Stimulated activated CD4-positive, alpha-beta T cell treated with anti-CD3 and anti-CD28 coated beads, Interleukin-12 subunit alpha, Interleukin-12 subunit beta, amount 100 ng/mL, for 4 hours (primary cell): ENCODE measurements at places on chromosomes 5 and 9.

GRCh38 chr9:93468763-93469456 is 15.5 kb upstream of the FAM120AOS start:
- DNase-seq: no peak

GRCh38 chr5:93189707-93190120 is 391.3 kb downstream of the NR2F1-AS1 start:
- no peak for DNase-seq

- DNase-seq: no peak
Measured at GRCh38 chr5:17992291-17992690, 358.0 kb downstream of the TAF11L14 start.

DNA sequence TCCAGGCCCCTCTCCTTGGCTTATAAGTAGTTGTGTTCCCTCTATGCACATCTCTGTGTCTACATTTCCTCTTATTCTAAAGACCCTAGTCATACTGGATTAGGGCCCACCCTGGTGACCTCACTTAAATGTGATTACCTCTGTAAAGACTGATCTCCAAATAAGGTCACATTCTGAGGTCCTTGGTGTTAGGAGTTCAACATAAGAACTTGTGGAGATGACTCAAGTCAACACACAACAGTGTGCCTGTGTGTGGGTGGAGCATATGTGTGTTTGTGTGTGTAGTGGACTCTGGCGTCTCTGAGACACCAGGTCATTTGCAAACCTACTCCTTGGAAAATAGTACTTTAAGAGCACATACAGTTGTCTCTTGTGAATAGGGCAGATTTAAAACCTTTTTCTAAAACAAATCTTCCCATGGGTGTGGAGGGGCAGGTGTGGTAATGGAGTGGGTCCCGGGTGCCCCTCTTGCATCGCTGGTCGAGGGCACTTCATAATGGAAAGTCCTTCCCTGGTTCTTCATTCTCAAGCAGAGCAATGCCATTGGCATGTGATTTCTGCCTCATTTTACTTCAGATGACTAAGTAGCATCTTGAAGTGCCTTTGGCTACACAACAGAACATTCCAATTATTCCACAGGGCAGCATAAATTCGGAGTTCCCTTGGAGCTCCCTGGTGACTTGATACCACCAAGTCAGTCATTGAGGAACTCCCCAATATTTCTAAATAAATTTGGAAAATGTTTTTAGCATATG is 84.4 kb downstream of the C9orf152 start:
- DNase-seq: no peak

GRCh38 chr5:170508036-170508435 is 4.2 kb downstream of the KCNIP1 start:
- DNase-seq: no peak

DNA sequence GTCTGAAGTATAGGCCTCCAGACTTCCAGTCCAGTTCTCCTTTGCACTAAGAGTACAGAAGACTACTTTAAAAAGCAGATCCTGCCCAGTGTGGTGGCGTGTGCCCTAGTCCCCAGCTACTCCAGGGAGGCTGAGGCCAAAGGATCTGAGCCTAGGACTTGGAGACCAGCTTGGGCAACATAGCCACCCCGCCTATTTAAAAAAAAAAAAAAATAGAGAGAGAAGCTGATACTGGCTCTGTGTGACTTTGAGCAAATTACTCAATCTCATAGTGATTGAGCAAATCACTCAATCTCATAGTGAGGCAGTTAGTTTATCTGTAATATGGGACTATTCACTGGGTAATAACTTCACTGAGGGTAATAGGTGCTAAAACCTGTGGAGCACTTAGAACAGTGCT is 43.6 kb upstream of the KDM4C start:
- DNase-seq: no peak

GRCh38 chr9:18526685-18527084 is 52.7 kb downstream of the ADAMTSL1 start:
- DNase-seq: no peak

GRCh38 chr5:15243301-15244020 is 256.5 kb upstream of the FBXL7 start:
- no peak for DNase-seq

DNA sequence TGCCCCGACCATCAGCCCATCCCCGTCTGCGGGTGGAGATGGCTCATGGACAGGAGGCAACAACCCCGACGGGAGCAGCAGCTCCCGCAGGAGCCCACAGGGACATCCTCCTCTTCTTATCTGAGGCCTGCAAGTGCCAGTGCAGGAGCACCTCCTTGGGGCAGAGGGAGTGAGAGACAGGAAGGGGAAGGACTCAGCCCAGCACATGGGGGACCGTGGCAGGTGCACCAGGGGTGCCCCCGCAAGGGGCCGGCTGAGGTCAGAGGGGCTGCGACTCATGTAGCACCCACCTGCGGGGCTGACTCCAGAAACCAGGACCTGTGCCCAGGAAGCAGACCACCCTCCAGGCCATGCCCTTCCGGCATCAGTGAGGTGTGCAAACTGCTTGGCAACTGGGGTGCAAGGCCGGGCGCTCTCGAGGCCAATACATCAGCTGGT is 259.8 kb upstream of the ADAMTS16 start:
- no peak for DNase-seq

- no peak for DNase-seq
Measured at GRCh38 chr5:53971551-53971950, 338.8 kb downstream of the ARL15 start.

- DNase-seq: no peak
Measured at GRCh38 chr5:109857405-109858031, 167.8 kb downstream of the MAN2A1 start.

GRCh38 chr9:124376329-124376728 is 38.9 kb downstream of the PSMB7 start:
- no peak for DNase-seq

- no peak for DNase-seq
Measured at GRCh38 chr5:145293716-145294115, 541.4 kb downstream of the PRELID2 start.

- no peak for DNase-seq
Measured at GRCh38 chr9:129282731-129283211, 104.7 kb upstream of the IER5L start.

DNA sequence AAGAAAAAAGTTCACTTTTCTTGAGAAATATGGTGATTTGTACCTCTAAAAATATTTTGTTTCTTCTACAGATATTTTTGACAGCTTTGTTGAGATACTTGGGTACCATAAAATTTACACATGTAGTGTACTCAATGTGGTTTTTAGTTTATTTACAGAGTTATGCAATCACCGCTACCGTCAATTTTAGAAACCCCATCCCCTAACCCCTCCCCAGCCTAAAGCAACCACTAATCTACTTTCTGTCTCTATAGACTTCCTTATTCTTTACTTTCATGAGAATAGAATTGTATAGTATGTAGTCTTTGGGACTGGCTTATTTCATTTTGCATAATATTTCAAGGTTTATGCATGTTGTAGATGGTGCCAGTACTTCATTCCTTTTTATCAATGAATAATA is 45.0 kb upstream of the TDRD7 start:
- no peak for DNase-seq

DNA sequence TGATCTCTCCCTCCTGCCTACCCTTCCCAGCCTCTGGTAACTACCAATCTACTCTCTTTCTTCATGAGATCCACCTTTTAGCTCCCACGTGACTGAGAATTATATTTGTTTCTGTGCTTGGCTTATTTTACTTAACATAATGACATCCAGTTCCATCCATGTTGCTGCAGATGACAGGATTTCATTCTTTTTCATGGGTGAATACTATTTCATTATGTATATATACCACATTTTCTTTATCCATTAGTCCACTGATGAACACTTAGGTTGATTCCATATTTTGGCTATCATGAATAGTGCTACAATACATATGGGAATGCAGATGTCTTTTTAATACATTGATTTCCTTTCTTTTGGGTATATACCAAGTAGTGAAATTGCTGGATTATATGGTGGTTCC is 35.5 kb upstream of the ZNF366 start:
- no peak for DNase-seq

DNA sequence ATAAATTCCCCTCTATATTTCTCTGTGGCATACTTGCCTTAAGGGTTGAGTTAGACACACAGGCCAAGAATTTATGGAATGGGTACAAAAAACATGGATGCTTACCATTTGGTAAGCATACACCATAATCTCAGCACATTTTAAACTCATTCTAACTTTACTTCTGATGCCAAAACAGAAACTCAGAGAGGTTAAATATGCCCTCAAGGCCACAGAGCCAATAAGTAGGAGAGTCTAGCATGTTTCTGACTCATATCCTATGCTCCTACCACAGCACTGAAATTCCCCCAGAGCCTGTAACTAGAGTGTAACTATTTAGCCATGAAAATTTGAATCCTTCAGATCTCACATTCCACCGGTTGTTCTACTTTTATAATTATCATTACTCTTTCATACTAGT is 559.7 kb downstream of the ACTL7B start:
- DNase-seq: no peak

- no peak for DNase-seq
Measured at GRCh38 chr9:7206221-7206758, 448.5 kb downstream of the KDM4C start.

- DNase-seq: no peak
Measured at GRCh38 chr9:122930541-122931225, 629 bp downstream of the ZBTB26 start.
